ENCODE measurements at places on chromosomes 1 and 21.

- DNase-seq, result no peak
These were observed 52.9 kb upstream of the FGGY start for GRCh38 chr1:59243978-59244377.

GRCh38 chr1:151825751-151826660 lies 5.6 kb downstream of the RORC start:
- DNase-seq, result no peak

GRCh38 chr1:97451944-97452343 lies 468.9 kb downstream of the DPYD start:
- DNase-seq, result no peak

DNA sequence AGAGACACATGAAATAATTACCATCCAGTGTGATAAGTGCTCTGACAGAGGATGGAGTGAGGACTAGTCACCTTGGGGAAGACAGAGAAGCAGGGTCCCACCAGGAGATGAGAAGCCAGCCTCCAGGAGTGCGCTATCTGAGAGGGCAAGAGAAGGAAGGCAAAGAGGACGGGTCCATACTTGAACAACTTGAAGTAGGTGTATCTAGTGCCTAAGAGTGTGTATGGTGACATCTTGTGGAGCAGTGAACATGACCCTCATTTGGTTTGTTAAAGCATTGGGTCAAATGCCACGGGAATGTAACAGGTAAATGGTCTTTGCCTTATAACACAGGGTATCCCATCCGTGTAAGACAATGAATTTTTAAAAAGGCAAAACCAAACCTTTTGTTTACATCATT lies 39.8 kb downstream of the MRPL39 start:
- no peak for DNase-seq

- DNase-seq, result no peak
These were observed 315.3 kb downstream of the TPR start for GRCh38 chr1:186059752-186060151.

DNA sequence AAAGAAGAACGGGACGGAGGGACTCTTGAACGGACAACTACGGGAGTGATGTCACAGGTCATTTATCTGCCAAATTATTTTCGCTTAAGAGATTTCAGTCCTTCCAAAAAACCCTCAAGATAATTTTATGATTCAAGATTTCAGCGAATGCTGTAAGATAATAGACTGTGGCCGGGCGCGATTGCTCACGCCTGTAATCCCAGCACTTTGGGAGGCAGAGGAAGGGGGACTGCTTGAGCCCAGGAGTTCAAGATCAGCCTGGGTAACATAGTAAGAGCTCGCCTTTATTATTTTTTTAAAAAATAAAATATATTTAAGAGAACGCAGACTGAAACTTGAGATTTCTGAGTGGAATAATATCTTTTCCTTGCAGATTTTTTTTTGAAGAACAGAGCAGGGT lies 609 bp downstream of the RWDD2B start:
- DNase-seq, result no peak

DNA sequence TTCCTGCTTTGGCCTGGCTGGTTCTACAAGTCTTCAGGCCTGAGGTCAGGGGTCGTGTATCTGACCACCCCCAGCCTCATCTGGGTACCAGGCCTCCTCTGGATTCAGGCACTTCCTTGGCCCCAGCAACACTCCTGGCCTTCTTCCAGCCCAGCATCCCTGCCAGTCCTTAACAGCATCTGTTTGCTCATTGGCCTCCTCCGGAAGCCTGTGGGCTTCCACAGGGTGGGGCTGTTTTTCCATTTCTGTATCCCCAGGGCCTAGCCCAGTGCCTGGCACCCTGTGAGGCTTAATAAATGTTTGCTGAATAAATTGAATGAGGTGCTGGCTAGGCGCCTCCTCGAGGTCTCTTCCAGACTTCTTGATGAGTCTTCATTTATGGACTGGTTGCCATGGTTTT lies 21.5 kb upstream of the GPR37L1 start:
- no peak for DNase-seq

DNA sequence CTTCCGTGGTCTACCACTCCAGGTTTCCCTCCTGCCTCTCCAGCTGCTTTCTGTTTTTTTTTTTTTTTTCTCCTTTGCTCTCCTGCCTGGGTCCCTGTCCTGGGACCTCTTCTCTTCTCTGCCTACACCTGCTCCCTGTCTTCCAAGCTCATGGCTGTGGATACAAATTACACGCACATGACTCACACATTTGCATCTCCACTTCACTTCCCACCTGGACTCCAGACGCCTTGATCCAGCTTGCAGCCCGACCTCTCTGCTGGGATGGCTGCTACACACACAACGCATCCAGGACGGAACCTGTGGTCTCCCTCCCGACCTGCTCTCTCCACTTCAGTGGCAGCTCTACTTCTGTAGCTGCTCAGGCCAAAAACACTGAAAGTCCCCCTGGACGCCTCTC lies 44.4 kb upstream of the B3GALT5 start:
- DNase-seq, result no peak

Measured in activated naive CD4-positive, alpha-beta T cell (primary cell).